Aorta (tissue), 5 donors: ENCODE measurements at places on chromosomes 3 and 15.
A peak's percentile ranks its signal among the peaks of the same experiment; 100 is the strongest.

DNA sequence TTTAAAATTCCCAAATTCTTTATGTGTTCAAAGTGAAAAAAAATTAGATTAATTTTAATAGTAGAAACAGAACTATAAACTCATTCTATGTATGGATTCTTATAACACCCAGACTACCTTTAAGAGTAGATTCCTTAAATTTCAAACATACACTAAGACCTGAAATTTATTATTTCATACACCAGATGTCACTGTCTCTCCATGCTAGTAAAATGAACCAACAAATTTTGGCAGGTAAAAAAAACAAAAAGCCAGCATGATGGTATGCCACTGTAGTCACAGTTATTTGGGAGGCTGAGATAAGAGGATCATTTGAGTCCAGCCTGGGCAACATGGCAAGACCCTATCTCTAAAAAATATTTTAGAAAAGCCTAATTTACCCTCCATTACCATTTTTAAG lies 461.3 kb upstream of the NAALADL2 start:
- no peaks in the 10 kb centered on the region for H3K27me3 ChIP-seq
- H3K4me3 ChIP-seq: no peak overlapping the region
- DNase-seq: no peak
- no peak overlapping the region for H3K27ac ChIP-seq
- no peaks in the 10 kb centered on the region for H3K36me3 ChIP-seq

- no peak for DNase-seq
- no peaks in the 10 kb centered on the region for H3K36me3 ChIP-seq
- peak overlapping the region; percentile 33 for H3K4me3 ChIP-seq
- H3K27ac ChIP-seq: peak overlapping the region; percentile 60
These were observed 84.6 kb downstream of the MAGI1 start for GRCh38 chr3:65953881-65954733.

DNA sequence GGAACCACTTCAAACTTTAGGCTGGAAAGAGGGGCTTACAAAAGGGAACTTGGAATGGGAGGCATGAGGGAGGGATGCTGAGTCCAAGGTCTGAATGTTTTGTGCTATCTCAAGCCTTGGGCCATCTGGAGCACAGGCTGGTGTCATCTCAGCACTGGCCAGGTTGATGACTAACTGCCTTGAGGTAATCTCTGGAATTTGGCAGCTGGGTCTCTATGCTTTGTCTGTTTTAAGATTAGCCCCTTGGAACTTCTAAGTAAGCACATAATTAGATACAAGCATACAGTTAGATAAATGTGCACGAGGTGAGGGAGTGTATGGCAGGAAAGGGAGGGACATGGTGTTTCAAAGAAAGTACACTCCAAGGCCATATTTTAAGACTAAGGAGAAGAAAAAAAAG lies 252.4 kb upstream of the CCDC54 start:
- H3K27ac ChIP-seq: no peak overlapping the region
- no peaks in the 10 kb centered on the region for H3K4me1 ChIP-seq
- no peak overlapping the region for H3K4me3 ChIP-seq
- H3K36me3 ChIP-seq: no peaks in the 10 kb centered on the region
- H3K27me3 ChIP-seq: no peaks in the 10 kb centered on the region
- DNase-seq: no peak

DNA sequence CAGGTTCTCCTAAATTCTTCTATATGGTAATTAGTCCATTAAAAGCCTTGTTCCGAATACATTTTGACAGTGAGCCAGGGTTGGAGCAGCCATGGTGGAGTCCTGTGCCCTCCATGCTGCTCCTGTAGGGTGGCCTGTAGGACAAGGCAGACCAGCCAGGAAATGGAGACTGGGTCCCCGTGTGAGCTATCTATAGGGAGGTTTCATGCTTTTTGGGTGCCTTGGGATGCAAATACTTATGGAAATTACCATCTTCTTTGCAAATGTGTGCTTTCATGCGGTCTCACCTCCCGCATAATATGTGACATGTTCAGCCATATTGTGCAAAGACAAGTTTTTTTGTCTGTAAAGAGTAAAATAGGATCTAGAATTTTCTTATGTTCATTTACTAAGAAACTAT lies 58.0 kb upstream of the FURIN start:
- no peaks in the 10 kb centered on the region for H3K4me1 ChIP-seq
- no peak for DNase-seq
- no peaks in the 10 kb centered on the region for H3K27me3 ChIP-seq
- H3K36me3 ChIP-seq: no peaks in the 10 kb centered on the region
- no peak overlapping the region for H3K4me3 ChIP-seq

GRCh38 chr3:149343951-149344350 lies 10.5 kb upstream of the TM4SF18 start:
- H3K27ac ChIP-seq: no peak overlapping the region
- no peak overlapping the region for H3K4me3 ChIP-seq
- DNase-seq: no peak
- peaks cover under 1% of the 10 kb centered on the region for H3K27me3 ChIP-seq
- H3K4me1 ChIP-seq: peaks cover 3% of the 10 kb centered on the region
- no peaks in the 10 kb centered on the region for H3K36me3 ChIP-seq

GRCh38 chr15:68463996-68464395 lies 32.0 kb upstream of the ITGA11 start:
- no peaks in the 10 kb centered on the region for H3K4me1 ChIP-seq
- no peak for DNase-seq
- H3K4me3 ChIP-seq: no peak overlapping the region
- H3K36me3 ChIP-seq: no peaks in the 10 kb centered on the region

- peaks cover 2% of the 10 kb centered on the region for H3K4me1 ChIP-seq
- H3K27ac ChIP-seq: no peak overlapping the region
- no peaks in the 10 kb centered on the region for H3K27me3 ChIP-seq
- DNase-seq: no peak
- no peak overlapping the region for H3K4me3 ChIP-seq
These were observed 63.2 kb upstream of the MAGI1 start for GRCh38 chr3:66101901-66102300.

GRCh38 chr15:83837945-83838571 lies 184.1 kb downstream of the ADAMTSL3 start:
- H3K27me3 ChIP-seq: no peaks in the 10 kb centered on the region
- H3K36me3 ChIP-seq: no peaks in the 10 kb centered on the region
- peak; percentile 81 for DNase-seq
- H3K4me1 ChIP-seq: no peaks in the 10 kb centered on the region
- H3K27ac ChIP-seq: no peak overlapping the region

GRCh38 chr3:85571835-85572234 lies 613.0 kb downstream of the CADM2 start:
- no peaks in the 10 kb centered on the region for H3K36me3 ChIP-seq
- H3K27ac ChIP-seq: no peak overlapping the region
- no peak for DNase-seq
- no peaks in the 10 kb centered on the region for H3K4me1 ChIP-seq

DNA sequence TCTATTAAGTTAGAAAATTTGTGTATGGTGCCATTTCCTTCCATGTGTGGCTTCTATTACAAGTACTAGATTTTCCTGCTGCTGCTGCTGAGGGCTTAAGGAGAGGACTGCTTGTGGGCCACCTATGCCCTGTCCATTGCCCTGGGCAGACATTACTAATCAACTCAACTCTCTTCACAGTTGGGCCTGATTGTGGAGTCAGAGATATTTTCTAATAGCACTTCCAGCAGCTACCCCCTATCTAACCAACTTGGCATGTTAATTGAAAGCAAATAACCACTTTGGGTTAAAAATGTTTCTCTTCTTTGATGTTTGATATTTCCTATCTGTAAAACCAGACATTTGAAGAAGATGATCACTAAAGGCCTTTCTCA lies 242.0 kb downstream of the EDEM1 start:
- no peak for DNase-seq
- H3K4me3 ChIP-seq: no peak overlapping the region
- no peak overlapping the region for H3K27ac ChIP-seq
- no peaks in the 10 kb centered on the region for H3K27me3 ChIP-seq
- H3K4me1 ChIP-seq: no peaks in the 10 kb centered on the region

DNA sequence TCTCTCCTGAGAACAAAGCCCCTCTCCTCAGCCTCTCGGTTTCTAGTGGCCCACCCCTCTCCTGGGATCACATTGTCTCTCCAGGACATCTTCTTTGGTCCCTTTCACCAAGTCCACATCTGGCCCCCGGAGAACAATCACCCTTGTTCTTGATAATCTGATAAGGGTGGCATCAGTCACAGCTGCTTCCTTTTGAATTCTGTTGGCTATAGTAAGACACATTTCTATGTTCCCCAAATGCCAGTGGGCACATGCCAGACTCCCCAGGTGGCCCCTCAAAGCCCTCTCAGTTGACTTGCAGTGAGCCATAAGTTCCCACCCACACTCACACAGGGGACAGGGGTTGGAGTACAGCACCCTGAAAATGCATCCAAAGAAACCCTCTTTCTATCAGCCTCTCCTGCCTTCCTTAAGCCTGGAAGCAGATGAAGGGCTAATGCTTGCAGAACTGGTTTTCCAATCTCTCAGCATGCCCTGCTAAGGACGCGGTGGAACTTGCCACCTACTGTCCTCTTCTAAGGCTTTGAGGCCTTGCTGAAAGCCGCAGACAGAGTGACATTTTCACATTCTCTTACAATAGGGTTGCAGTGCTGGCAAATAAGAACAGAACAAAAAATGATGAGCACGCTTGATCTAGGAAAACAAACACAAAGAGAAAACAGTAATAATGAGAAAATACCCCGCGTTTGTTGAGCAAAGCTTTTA lies 101.3 kb upstream of the SLCO3A1 start:
- H3K27me3 ChIP-seq: no peaks in the 10 kb centered on the region
- H3K36me3 ChIP-seq: no peaks in the 10 kb centered on the region
- H3K27ac ChIP-seq: no peak overlapping the region
- no peak for DNase-seq
- no peaks in the 10 kb centered on the region for H3K4me1 ChIP-seq

DNA sequence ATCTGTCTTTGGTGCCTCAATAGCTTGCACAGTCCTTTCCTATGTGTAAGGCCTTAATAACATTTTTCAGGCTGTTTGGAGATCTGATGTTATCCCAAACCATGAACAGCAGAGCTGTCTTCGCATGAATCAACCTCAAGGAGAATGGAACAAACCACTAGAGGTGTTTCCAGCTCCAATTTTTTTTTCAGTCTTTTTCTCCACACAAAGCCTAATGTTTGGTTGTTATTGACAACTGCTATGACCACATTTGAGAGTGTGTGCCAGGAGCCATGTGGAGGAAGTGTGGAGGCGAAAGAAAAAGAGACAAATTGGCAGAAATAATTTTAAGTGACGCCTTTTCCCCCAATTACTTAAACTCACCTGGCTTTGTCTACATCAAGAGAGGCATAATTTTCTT lies 38.7 kb downstream of the RTP4 start:
- H3K36me3 ChIP-seq: no peaks in the 10 kb centered on the region
- DNase-seq: no peak
- no peak overlapping the region for H3K27ac ChIP-seq
- no peaks in the 10 kb centered on the region for H3K27me3 ChIP-seq

DNA sequence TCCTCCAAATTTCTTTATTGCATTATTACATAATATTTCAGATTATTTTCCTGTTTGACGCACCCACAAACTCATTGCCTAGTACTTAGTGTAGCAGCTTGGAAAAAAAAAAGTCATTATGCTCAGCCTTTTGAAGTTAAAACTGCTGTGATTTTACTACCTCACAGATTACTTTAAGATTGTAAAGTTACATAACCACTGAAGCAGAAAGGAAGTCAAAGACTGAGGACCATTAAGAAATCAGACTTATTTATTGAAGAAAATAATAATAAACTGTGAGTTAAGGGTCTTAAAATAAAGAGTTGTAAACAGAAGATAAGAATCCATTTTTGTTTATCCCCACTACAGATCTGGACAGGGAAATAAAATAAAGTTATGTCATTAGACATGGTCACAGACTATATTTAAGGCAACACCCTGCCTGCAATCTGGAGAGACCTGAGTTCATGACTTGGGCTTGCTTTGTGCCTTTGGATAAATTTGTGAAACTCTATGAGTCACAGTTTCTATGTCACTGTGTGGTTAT lies 212.1 kb upstream of the ROBO2 start:
- H3K36me3 ChIP-seq: no peaks in the 10 kb centered on the region
- no peaks in the 10 kb centered on the region for H3K27me3 ChIP-seq

DNA sequence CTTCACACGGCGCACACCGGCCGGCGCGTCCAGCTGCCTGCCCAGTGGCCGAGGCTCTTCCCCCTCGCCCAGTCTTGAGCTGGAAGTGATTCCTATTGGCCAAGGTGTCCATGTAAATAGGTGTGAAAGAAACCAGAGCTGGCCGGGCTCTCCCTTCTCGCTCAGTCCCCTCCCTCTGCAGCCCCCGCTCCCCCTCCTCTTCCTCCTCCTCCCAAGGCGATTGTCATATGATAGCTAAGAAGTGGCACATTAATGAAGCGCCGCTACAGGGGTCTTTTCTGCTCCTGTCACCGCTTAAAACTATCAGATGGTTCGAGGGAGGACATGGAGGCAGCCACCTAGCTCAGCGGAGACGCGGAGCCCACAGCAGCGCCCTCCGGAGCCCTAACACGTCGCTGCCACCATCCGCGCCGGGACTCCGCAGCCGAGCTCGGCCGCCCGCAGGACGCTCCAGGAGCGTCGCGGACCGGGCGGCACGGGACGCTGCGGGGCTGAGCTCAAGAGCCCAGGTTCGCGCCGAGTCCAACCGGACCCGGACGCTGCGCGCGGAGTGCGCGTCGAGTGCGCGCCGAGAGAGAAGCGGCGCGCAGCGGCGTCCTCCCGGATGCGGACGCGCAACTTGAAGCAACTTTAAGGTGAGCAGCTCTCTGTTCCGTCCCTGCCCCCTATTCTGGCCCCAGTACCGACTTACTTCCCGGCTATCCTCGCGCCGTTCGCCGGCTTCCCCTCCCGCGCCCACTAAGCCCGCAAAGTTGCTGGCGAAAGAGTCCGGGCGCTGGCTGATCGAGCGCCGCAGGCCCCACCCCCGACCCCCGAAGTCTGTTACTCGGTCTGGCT lies at the start of gene FOXB1:
TSS of gene FOXB1 (plus strand) at position 303 of the 837 bp plus-strand sequence. CDS start 653 bp downstream, outside the sequence.
- H3K36me3 ChIP-seq: no peaks in the 10 kb centered on the region
- H3K27ac ChIP-seq: no peak within 1 kb of the TSS
- H3K27me3 ChIP-seq: no peaks in the 10 kb centered on the region
- no peak within 1 kb of the TSS for H3K4me3 ChIP-seq
- DNase-seq: no peak
- H3K4me1 ChIP-seq: no peaks in the 10 kb centered on the region

- no peaks in the 10 kb centered on the region for H3K4me1 ChIP-seq
These were observed 708.3 kb downstream of the FHIT start for GRCh38 chr3:60542995-60543394.

- no peak for DNase-seq
- H3K27ac ChIP-seq: no peak overlapping the region
- H3K4me1 ChIP-seq: no peaks in the 10 kb centered on the region
- H3K27me3 ChIP-seq: no peaks in the 10 kb centered on the region
These were observed 358.3 kb downstream of the SHQ1 start for GRCh38 chr3:72489901-72490300.

- H3K27me3 ChIP-seq: no peaks in the 10 kb centered on the region
- no peak overlapping the region for H3K27ac ChIP-seq
- H3K36me3 ChIP-seq: no peaks in the 10 kb centered on the region
These were observed 145.3 kb downstream of the TJP1 start for GRCh38 chr15:29676961-29677402.

DNA sequence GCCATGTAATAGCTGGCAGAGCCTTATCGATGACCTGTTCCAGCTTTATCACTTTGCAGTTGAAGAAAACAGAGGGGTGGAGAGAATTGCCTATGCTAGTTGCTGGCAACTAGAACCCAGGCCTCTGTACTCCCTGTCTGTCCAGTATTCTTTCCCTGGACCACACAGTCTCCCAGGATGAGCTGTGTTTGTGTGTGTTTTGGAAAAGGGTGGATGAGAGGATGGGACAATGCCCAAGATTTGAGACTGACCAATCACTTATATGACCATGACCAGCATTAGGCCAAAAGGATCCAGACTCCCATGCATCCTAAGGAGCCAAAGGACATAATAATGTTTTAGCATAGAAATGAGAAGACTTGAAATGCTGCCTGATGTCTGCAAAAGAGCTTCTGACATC lies 102.6 kb downstream of the CD200R1L start:
- DNase-seq: no peak
- H3K27ac ChIP-seq: no peak overlapping the region
- H3K36me3 ChIP-seq: no peaks in the 10 kb centered on the region
- no peaks in the 10 kb centered on the region for H3K27me3 ChIP-seq
